ENCODE measurements at places on chromosomes 16 and 17. TPM values are rescaled to one million over a fixed set of nuclear protein-coding genes. Genes with fewer than 3 reads are reported as not detected.
A peak's percentile ranks its signal among the peaks of the same experiment; 100 is the strongest.

DNA sequence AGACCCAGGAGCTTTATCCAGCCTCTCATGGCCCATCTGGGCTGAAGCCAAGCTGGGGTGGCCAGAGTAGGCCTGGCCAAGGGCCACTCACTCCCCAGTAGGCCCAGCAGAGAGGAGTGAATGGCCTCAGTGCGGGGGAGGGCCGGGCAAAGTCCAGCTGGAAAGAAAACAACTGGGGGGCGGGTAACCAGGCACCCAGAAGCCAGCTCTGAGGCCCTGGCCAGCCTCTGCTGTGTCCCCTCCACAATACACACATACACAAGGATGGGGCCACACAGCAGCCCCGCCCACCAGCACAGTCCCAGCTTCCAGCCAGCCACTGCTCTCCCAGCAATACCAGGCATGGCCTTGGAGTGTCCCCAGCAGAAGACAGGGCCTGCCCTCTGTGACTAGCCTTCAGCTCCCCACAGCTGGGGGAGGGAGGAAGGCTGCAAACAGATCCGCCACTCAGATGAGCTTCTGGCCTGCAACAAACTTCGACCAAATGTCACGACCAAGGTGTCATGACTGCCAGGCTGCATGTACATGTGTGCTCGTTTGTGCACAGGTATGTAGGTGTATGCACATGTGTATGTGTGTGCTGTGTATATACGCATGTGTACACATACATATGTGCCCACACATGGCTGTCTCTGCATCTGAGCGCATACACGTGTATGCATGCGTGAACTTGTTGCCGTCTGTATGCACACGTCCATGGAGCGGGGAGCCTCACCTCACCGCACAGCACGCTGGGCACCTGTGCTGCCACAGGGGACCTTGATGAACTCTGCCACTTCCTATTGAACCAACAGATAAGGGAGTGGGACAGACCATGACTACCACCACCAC lies 5.0 kb downstream of the CARHSP1 start:
- peaks cover 11% of the 10 kb centered on the region for H3K36me3 ChIP-seq
- no peaks in the 10 kb centered on the region for H3K27me3 ChIP-seq
- no peak overlapping the region for H3K4me3 ChIP-seq
- no peak for DNase-seq
- H3K4me1 ChIP-seq, result peaks cover 28% of the 10 kb centered on the region

GRCh38 chr16:66406534-66407221 lies 20.4 kb upstream of the BEAN1 start:
- H3K4me1 ChIP-seq, result peaks cover 24% of the 10 kb centered on the region
- H3K27me3 ChIP-seq, result peaks cover 2% of the 10 kb centered on the region
- H3K36me3 ChIP-seq, result peaks cover 3% of the 10 kb centered on the region
- no peak overlapping the region for H3K27ac ChIP-seq
- peak overlapping the region; percentile 80 for H3K4me3 ChIP-seq
- peak; percentile 92 for DNase-seq

The C17orf107 gene
- 2.5 TPM for total RNA-seq

DNA sequence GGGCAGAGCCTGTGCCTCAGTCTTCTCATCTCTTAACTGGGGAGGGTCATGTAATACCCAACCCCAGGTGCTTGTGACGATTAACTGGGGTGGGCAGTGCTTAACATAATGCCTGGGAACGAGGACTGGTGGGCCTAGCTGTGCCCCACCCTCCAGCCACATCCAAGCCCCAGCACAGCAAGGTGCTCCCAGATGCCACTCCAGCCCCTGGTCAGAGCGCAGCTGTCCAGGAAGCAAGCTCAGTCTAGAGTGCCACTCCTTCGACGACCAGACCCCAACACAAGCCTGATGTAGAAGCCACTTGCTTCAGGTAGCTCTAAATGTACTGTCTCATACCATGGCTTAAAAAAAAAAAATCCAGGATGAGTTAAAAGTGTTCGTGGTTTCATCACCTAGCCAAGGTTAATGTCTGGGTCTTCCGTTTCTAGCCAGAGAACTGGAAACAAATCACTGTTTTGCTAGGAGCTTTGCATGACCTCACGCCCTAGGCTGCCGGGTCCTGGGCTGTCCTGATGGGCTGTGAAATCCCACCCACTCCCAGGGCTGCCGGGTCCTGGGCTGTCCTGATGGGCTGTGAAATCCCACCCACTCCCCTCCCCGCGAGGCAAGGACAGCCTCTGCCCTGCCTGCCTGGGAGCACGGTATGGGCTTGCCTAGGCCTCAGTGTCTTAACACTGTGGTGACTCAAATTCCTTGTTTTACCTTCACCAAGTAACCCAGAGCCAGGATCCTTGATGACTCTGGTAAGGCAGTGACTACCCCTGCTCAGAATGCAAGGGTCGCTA lies 7.7 kb downstream of the MIEF2 start:
- peaks cover 4% of the 10 kb centered on the region for H3K4me1 ChIP-seq
- H3K4me3 ChIP-seq, result no peak overlapping the region
- DNase-seq, result no peak
- H3K27me3 ChIP-seq, result no peaks in the 10 kb centered on the region

The BMERB1 gene
- 7.1 TPM for total RNA-seq

The KRTAP4-9 gene
- total RNA-seq, result not detected

- H3K27me3 ChIP-seq, result peaks cover 46% of the 10 kb centered on the region
- H3K4me1 ChIP-seq, result peaks cover 3% of the 10 kb centered on the region
- H3K36me3 ChIP-seq, result no peaks in the 10 kb centered on the region
- H3K4me3 ChIP-seq, result no peak overlapping the region
Measured at GRCh38 chr17:79188048-79188447, 113.4 kb downstream of the ENGASE start.

- H3K4me1 ChIP-seq, result no peaks in the 10 kb centered on the region
- H3K27ac ChIP-seq, result no peak overlapping the region
- no peak overlapping the region for H3K4me3 ChIP-seq
Measured at GRCh38 chr16:26345966-26346365, 654.2 kb downstream of the HS3ST4 start.

- H3K27me3 ChIP-seq, result no peaks in the 10 kb centered on the region
- H3K4me1 ChIP-seq, result peaks cover 2% of the 10 kb centered on the region
- no peak overlapping the region for H3K4me3 ChIP-seq
- no peak for DNase-seq
- no peak overlapping the region for H3K27ac ChIP-seq
Measured at GRCh38 chr17:12097326-12097725, 76.6 kb downstream of the MAP2K4 start.

DNA sequence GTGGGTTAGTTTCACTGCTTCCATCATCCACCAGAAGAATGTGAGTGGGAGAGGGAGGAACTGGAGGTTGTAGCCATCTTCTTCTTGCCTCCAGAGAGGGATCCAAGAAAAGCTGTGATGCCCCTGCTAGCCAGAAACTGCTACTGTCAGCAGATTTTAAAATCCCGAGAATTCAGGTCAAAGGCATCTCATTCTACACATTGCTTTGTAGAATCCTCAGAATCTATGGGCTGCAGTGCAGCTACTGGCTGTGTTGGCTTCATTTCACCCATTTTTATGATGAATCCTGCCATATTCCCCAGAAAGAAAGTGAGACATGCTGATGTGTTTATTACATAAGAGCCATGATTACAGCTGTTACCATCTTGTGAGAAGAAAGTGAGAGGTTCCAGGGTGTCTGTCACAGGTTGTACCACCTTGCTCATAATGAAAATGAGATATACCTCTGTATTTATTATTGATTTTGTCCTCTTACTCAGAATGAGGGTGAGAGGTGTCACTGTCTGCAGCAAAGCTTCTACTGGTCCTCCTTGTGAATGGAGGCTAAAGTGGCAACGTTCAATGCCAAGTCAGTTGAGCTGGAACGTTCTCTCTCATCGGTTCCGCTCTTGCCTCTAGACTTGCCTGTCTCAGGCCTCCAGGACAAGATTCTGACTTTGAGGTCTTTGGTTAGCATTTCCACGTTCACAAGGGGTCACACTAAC lies 50.1 kb upstream of the MYH10 start:
- H3K36me3 ChIP-seq, result no peaks in the 10 kb centered on the region
- H3K27me3 ChIP-seq, result peaks cover 14% of the 10 kb centered on the region
- H3K4me1 ChIP-seq, result no peaks in the 10 kb centered on the region
- no peak overlapping the region for H3K27ac ChIP-seq
- no peak for DNase-seq

DNA sequence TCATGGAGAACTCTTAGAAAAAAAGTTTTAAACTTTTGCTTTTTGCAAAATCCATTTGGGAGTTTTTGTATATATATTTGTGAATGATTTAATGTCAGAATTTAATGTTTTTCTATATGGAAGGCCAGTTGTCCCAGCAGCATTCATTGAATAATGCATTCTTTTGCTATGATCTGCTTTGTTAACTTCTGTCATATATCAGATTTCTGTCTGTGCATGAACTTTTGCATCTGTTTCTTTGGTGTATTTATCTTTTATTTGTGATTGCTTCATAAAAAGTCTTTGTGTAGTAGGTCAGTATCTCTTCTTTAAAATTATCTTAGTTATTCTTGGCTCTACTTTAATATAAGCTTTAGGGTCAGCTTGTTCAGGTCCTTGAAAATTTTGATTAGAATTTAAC lies 84.2 kb downstream of the MAP2K4 start:
- H3K27me3 ChIP-seq, result no peaks in the 10 kb centered on the region
- H3K4me3 ChIP-seq, result no peak overlapping the region
- H3K36me3 ChIP-seq, result peaks cover 11% of the 10 kb centered on the region
- peaks cover 2% of the 10 kb centered on the region for H3K4me1 ChIP-seq
- DNase-seq, result no peak

DNA sequence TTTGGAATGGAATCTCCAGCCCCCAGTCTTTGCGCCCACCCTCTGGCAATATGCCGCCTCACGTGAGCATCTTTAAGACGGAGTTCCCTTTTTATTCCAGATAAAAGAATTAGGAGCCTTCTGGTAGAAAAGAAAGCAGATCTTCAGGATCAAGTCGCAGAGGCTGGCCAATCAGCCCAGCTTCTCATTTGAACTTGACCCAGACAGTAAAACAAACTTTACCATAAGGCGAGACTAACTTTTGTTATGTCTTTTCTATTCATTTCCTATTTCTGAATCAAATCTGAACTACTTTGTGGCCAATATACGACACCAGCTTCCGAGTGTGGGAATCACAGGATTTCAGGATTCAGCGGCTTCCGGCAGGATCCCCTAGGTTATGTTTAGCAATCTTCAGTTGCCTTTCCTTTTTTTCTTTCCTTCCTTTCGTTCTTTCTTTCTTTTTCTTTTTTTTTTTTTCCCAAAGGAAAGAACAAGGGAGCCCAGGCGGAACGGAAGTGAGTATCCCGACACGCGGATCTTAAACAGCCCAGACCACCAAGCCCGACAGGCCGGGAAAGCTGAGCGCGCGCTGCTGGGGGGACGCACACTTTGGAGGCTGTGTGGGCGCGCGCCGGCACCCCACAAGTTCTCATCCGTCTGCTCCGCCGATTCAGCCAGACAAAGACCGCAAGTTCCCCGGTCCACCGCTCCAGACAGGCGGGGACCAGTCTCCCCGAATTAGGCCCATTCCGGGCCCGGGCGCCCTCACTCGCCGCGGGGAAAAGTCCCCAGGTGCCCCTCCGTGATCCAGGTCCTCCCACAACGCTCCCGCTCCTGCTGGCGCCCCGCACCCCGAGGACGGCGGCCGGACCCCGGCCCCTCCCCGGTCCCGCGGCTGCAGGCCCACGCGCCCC lies 633 bp downstream of the TBC1D16 start:
- H3K4me3 ChIP-seq, result peak overlapping the region; percentile 77
- peaks cover 7% of the 10 kb centered on the region for H3K27me3 ChIP-seq
- DNase-seq, result peak; percentile 58
- no peaks in the 10 kb centered on the region for H3K36me3 ChIP-seq
- H3K4me1 ChIP-seq, result peaks cover 8% of the 10 kb centered on the region

The RTN4RL1 gene
- 0.17 TPM for total RNA-seq

The CRHR1 gene
- total RNA-seq, result not detected

GRCh38 chr17:416293-417206 lies 63.9 kb upstream of the RPH3AL start:
- peak overlapping the region; percentile 96 for H3K27ac ChIP-seq
- H3K4me3 ChIP-seq, result peak overlapping the region; percentile 83
- H3K36me3 ChIP-seq, result peaks cover 22% of the 10 kb centered on the region
- H3K27me3 ChIP-seq, result no peaks in the 10 kb centered on the region
- DNase-seq, result peak; percentile 77
- H3K4me1 ChIP-seq, result peaks cover 76% of the 10 kb centered on the region

DNA sequence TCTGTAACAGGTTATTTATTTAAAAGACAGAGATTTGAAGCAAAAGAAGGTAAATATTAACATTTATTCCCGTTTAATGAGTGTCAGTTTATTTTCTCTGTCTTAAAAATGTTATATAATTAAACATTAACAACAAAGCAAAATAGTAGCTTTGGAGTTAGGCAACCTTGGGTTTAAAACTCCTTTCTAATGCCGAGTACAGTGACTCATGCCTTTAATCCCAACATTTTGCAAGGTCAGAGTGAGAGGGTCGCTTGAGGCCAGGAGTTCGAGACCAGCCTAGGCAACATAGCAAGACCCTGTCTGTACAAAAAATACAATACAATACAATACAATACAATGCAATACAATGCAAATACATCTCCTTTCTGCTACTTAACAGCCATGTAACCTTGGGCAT lies 128.7 kb downstream of the CHD9 start:
- DNase-seq, result no peak
- H3K36me3 ChIP-seq, result peaks cover 32% of the 10 kb centered on the region
- no peak overlapping the region for H3K27ac ChIP-seq
- H3K27me3 ChIP-seq, result no peaks in the 10 kb centered on the region
- no peak overlapping the region for H3K4me3 ChIP-seq

GRCh38 chr16:83338138-83338537 lies 469.6 kb upstream of the HSBP1 start:
- H3K27me3 ChIP-seq, result peaks cover 3% of the 10 kb centered on the region
- DNase-seq, result no peak
- no peak overlapping the region for H3K4me3 ChIP-seq
- no peak overlapping the region for H3K27ac ChIP-seq
- no peaks in the 10 kb centered on the region for H3K36me3 ChIP-seq
- no peaks in the 10 kb centered on the region for H3K4me1 ChIP-seq

The PDILT gene
- not detected for total RNA-seq

- DNase-seq, result no peak
- H3K36me3 ChIP-seq, result no peaks in the 10 kb centered on the region
- H3K4me3 ChIP-seq, result no peak overlapping the region
- H3K27ac ChIP-seq, result no peak overlapping the region
- H3K27me3 ChIP-seq, result no peaks in the 10 kb centered on the region
Measured at GRCh38 chr16:84888450-84888849, 68.7 kb downstream of the CRISPLD2 start.

All from activated CD4-positive, alpha-beta memory T cell treated with anti-CD3 and anti-CD28 coated beads for 36 hours (primary cell).